Fibroblast of the conjunctiva (primary cell): ENCODE measurements at places on chromosomes 1 and 21.
A peak's percentile ranks its signal among the peaks of the same experiment; 100 is the strongest.

DNA sequence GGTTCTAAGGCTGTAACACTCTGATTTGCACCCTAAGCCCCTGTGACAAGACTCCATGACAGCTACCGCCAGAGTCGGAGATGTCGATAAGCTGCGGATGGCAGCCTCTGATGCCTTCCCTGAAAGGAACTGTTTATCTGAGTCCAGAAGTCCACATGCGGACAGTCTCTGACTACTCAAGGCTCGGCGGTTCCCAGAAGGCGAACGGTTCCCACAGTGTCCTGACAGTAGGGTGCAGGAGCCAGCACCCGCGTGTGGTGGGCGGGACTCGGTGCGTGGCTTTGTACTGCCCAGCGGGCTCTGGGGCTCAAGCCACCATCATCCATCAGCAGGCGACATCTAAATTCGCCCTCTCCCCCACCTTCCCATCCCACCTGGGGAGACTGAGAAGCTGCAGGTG lies 30.7 kb downstream of the LRP8 start:
- DNase-seq, result no peak

GRCh38 chr1:36879613-36880012 lies 154.7 kb downstream of the GRIK3 start:
- DNase-seq, result no peak

- DNase-seq, result no peak
Measured at GRCh38 chr1:94658221-94658620, 116.7 kb upstream of the F3 start.

DNA sequence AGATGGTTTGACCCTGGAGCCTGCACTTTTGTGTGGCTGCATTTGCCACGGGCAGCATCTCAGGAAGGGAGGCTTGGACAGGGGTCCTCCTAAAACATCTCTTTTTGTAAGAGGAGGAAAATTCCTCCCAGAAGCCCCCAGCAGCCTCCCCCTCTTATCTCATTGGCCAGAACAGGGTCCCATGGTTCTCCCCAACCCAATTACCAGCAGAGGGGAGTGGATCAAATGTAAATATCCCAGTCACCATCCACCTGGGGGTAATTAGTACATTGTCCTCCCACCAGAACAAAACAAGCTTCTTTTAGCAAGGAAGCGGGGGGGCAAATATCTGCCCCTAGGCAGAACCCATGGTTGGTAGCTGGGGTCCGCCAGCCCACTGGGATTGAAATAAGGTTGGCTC lies 44.7 kb upstream of the TENT5B start:
- no peak for DNase-seq

- no peak for DNase-seq
Measured at GRCh38 chr1:48978413-48978812, 201.7 kb upstream of the BEND5 start.

- DNase-seq, result no peak
Measured at GRCh38 chr1:233252441-233252840, 43.1 kb downstream of the PCNX2 start.

DNA sequence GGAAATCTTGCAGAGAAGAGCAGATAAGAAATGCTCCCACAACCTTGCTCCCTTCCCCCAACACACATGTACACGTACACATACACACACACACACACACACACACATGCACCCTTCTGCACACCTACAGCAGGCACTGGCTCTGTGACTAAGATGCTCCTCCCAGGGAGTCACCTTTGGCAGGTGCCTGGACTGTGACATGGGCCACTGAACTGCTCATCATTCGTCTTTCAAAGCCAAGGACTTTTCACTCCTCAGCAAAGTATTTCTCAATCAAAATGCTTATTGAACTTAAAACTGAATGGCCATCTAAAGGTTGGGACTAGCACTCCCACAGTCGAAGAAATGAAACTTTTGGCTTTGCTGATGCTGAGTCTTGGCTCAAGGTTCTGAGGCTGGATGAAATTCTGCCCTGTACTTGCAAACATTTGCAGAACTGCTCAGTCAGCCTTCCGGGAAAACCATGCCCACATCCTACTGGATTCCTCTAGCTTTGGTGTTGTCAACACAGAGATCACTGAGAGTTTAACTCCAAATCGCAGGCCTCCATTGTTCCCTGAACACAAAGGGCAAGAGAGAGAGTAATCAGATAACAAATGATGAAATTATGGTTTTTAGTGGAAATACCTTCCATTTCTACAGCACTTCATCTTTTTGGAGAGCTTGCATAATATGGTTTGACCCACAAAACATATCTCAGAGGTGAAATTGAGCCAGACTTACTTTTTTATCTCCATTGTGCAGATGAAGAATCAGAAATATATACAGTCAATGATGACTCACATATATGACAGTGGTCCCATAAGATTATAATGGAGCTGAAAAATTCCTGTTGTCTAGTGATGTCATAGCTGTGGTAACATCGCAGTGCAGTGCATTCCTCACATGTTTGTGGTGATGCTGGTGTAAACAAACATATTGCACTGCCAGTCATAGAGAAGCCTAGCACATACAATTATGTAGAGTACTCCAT lies 72.4 kb upstream of the BCAR3 start:
- DNase-seq, result peak; percentile 55

DNA sequence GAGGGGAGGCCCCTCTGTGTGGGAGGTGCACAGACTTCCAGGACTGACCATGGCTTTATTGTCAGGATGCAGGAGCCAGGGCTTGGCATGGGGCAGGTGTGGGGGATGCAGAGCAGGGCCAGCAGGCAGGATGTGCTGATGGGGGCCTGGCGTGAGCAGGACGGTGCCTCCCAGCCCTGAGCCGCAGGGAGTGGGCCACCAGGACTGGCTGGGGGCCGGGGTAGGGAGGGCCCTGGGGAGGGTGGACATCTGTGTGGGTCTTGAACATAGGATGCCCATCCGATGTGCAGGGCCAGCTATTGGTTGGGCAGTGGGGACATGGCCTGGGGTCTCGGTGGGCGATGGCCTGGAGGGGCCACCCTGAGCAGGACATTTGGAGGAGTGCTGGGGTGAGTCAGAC lies 15.6 kb downstream of the PRMT2 start:
- no peak for DNase-seq

DNA sequence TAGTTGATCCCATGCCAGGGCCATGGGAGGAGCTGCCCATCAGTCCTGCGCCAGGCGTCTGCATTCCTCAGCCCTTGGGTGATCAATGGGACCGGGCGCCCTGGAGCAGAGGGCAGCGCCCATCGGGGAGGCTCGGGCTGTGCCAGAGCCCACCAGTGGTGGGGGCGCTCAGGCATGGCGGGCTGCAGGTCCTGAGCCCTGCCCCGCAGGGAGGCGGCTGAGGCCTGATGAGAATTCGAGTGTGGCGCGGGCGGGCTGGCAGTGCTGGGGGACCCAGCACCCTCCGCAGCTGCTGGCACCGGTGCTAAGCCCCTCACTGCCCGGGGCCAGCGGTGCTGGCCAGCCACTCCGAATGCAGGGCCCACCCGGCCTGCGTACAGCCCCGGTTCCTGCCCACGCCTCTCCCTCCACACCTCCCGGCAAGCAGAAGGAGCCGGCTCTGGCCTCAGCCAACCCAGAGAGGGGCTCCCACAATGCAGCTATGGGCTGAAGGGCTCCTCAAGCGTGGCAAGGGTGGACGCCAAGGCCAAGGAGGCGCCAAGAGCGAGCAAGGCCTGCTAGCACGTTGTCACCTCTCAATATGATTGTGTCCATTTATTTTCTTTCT lies 238.1 kb upstream of the OLFM3 start:
- DNase-seq, result no peak

- DNase-seq, result no peak
Measured at GRCh38 chr1:152899883-152900282, 8.5 kb upstream of the IVL start.

- no peak for DNase-seq
Measured at GRCh38 chr1:190429932-190430331, 47.7 kb downstream of the BRINP3 start.

DNA sequence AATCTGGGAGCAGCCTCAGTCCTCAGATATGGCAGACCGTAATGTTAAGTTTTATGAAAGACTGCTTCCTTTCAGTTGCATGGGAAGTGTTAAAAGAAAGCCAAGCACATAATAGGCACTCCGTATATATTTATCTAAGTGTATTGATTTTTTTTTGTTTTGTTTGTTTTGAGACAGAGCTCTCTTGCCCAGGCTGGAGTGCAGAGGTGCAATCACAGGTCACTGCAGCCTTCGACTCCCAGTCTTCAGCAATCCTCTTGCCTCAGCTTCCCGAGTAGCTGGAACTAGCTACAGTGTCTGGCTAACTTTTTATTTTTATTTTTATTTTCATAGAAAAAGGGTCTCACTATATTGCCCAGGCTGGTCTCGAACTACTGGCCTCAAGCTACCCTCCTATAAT lies 341.8 kb downstream of the USH2A start:
- DNase-seq, result no peak

DNA sequence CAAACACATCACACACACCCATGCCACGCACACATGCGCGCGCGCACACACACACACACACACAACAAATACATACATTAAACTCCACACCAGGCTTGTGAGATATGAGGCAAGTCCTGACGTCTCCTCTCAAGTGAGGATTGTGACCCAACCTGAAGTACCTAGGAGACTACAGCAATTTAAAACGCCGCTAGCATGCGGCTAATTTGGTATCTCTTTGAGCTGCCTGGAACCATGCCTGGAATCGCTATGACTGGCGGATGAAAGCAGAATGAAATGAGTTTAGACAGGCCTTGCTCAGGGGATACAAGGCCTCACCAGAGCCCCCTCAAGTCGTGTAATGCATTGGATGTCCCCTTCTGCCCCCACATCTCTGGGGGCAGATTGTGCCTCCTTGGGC lies 1.6 kb upstream of the RAB7B start:
- no peak for DNase-seq
